ENCODE measurements at places on chromosomes 1 and 21.

DNA sequence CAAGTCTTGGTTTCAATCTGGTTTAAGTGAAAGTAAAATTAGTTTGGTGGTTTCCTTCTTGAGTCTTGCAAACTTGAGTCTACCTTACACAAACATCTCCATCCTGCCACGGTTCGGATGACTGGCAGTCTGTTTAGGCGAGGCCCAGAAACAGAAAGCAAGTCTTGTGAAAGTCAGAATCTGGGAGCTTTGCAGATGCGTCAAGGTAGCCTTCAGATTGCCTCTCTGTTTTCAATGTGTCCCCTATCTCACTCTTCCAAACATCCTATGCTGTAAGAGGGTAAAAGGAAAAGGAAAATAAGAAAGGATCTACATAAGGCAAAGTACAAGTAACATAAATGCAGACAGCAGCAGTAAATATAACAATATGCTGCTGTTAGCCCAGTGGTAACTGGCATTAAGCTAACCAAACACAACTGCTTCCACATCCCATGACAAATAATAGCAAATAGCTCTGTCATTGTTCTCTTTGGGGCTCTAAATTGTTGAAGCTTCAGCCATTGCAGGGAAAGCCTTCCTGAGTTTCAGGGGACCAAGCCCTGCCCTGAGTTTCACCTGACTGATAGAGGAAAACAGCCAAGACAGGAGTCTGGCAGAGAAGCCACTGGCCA lies 26.2 kb upstream of the C1orf105 start:
- peak; percentile 51 for DNase-seq

DNA sequence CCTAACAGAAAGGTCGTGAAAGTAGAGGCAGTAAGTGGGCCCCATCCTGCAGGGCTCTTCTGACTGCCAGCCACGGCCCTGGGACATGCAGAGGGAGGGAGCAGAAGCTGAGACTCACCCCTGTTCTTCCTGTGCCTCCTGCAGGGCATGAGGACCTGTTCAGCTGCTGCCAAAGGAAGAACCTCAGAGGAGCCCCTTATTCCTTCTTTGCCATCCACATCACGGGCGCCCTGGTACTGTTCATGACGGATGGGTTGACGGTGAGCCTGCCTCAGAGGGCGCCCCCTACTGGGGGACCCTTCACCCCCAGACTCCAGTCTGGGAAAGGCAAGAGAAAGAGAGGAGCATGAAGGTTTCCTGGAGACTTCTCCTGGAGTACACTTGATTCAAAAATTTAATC lies 47.1 kb downstream of the ELK4 start:
- no peak for DNase-seq

DNA sequence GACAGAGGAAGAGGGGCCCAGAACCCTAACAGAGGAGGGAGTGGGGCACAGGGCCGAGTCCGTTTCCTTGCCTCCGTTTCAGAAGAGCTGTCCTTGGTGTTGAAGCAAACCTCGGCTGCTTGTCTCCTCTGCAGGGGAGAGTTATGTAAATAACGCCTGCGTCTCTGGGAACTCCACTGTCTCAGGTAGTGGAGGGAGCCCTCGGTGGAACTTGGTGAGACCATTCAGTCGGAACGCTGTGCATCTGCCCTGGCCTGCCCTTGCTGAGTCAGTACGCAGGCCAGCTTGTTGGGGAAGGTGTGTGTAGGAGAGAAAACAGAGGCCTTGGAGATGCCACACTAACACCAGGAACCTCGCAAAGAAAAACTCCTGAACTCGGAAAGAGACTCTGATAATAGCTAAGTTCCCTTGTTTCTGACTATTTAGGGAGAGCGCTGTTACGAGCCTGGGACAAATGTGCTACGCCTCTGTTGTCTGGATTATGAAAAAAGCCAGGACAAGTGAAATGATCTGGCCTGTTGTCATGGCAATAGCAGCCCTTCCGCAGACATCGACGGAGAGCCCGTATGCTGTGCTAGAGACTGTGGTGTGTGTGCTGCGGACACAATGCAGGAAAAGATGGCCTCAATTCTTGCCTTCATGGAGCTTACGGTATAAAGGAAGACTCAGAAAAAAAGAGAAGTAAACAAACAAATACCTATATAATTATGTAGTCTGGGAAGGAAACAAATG lies 94.6 kb upstream of the AKT3 start:
- no peak for DNase-seq

GRCh38 chr1:10374442-10374860 lies 24.4 kb upstream of the PGD start:
- no peak for DNase-seq

DNA sequence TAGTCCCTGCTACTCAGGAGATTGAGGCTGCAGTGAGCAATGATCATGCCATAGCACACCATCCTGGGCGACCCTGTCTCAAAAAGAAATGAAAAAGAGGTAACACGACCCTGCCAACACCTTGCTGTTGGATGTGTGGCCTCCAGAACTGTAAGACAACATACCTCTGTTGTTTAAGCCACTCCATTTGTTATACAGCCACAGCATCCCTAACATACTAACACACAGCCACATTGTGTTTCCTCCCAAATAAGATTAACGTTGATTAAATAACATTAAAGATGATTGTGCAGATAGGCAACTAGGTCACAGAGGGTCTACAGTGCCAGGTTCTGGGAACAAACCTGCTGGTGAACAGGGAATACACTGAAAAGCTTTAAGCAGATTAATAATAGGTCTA lies 170.4 kb downstream of the RERE start:
- no peak for DNase-seq

DNA sequence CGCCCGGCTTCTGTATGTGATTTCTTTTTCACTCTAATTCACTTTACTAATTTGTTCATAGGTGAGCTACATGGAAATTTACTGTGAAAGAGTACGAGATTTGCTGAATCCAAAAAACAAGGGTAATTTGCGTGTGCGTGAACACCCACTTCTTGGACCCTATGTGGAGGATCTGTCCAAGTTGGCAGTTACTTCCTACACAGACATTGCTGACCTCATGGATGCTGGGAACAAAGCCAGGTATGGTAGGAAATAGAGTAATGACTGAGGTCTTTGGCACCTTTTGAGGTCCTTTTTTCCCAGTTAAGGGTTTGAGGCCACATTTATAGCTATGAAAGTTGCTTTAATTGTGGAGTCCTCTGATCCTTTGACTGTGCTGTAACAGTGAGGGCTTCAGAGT lies 56.9 kb downstream of the KIF1B start:
- no peak for DNase-seq

- no peak for DNase-seq
These were observed 6.5 kb downstream of the AGPAT3 start for GRCh38 chr21:43871487-43871886.

- DNase-seq = no peak
These were observed 495.5 kb upstream of the RGS18 start for GRCh38 chr1:191662746-191663145.

GRCh38 chr1:58982259-58982998 lies 198.6 kb upstream of the JUN start:
- DNase-seq = no peak

GRCh38 chr1:185058876-185059275 lies 13.5 kb downstream of the RNF2 start:
- no peak for DNase-seq

- no peak for DNase-seq
These were observed 9.6 kb upstream of the POU2F1 start for GRCh38 chr1:167210966-167211674.

GRCh38 chr1:233473549-233474204 lies 140.2 kb upstream of the KCNK1 start:
- no peak for DNase-seq

DNA sequence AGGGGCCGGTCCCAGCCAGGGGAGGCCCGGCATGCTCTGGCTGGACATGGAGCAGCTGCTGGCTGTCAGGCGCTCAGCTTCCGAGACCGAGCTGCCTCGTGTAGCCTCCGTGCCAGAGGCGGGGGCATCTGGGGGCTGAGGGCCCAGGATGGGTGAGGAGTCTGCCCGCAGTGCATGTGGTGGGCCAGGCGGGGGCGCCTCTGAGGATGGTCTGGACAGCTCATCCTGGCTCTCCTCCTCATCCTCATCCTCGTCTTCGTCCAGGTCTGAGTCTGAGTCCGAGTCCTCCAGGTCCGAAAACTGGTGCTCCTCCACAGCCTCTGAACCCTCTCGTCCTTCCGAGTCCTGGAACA lies 28.9 kb upstream of the EDN2 start:
- DNase-seq = peak; percentile 22

DNA sequence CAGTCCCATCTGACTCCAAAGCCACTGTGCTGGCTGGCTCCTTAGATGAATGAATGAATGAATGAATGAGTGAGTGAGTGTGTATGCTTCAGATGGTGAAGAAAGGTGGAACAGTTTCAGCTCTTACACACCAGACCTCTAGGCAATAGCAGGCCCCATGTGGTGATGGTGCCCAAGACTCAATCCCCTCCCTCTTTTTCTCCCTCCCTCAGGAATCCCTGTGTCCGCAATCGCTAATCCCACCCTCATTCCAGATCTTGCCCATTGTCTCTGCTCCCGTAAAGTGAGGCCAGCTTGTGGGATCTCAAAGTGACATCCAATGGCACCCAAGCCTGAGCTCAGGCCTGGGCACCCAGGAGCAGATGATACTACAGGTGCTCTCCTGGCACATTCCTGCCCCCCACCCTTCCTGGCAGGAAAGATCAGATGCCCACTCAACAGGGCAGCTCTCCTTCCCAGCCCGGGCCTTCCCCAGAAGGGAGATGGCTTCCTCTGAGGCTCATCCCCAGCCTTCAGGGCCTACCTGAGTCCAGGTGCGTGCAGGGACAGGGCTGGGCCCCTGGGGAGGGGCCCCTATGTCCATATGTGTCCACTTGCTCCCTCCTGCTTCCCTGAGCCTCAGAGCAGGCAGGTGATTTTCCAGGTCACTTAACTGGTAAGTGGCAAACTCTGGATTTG lies 106.4 kb downstream of the HMGB4 start:
- DNase-seq = no peak

DNA sequence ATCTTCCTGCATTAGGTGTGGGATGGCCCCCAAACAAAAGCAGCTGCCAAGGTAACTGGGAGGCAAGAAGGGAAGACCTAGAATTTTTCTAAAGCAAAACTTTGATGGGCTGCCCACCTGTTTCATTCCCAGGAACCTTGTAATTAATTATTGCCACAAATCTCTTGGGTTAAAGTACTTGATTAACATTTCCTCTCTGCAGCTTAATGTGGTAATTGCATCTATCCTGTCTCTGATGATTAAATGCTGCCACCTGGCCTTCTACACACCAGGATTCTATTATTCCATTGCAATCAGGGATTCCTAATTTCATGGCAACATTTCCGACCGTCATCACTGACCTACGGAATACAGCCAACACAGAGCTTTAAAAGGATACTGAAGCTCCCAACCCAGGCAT lies 68.3 kb upstream of the RC3H1 start:
- DNase-seq = no peak

- DNase-seq = no peak
These were observed 275.0 kb downstream of the GRIK3 start for GRCh38 chr1:36759355-36759754.

DNA sequence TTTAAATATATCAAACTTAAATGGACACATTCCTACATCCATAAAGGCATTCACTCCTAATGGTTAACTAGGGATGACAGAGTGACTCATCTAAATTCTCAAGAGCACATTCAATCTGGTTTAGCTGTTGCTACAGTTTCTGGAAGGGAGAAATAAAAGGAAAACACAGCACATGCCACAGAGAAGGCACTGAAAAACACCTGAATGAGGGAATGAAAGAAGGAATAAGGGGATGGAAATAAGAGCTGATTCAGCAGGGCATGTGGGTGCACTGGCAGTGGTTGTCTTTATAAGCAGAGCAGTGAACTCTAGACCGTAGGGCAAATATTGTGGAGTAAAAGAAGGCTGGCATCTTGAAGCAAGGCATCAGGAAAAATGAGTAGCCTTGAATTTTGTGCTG lies 79.3 kb downstream of the LHX4 start:
- no peak for DNase-seq

DNA sequence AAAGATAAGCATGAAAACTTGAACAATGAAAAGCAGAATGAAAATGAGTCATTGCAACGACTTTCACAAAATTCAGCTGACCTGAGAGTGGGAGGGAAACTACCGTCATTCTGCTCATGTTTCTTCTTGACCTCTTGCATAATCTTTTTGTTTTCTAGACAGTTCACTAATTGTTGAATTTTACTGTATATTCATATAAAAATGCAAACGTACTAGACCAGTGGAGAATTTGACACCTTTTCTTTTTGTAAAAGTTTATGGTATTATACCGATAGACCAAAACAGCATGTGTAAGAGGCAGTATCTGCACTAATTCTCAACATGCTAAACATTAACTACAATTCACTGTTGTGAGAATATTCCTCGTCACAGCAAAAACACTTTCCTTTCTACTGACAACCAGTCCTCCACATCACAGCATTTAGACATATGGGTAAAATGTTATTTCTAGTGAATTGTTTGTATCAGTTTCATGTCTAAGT lies 137.8 kb downstream of the GREM2 start:
- DNase-seq = no peak

DNA sequence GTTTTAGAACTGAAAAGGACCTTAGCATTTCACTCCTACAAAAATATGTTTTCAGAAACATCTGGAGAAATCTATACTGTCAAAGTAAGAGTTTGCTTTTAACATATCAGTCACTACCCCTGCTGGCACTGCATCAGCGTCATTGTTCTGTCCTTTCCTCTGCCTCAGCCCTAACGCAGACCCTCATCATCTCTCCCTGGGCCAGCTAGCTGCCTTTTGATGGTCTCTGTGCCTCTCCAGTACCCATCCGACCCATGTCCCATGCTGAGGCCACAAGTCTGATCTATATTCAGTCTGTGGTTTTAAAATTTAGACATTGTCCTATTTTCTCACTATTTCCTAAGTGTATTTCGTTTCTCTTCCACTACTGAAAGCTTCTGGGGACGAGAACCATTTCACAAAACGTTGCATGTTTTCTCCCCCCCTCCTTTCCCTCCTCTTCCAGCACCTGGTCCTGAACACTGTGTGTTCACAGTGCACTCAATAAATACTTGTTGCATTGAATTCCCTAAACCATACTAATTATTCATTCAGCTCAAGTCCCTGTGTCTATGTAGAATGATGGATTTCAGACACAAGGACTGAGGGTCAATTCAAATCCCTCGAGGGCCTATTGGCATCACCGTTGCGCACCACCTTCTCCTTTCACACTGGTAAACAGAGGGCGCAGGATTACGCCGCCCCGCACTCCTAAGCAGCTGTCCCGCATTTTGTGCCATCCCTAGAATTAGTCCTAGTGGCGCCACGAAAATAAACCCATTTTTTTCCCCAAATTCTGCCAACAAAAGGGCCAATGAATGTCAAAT lies 53.4 kb downstream of the CD2 start:
- DNase-seq = no peak

- DNase-seq = no peak
These were observed 66.3 kb downstream of the LMO4 start for GRCh38 chr1:87394982-87395381.

- DNase-seq = no peak
These were observed 488.1 kb upstream of the PRMT6 start for GRCh38 chr1:106568201-106568974.

- no peak for DNase-seq
These were observed 25.8 kb downstream of the KCNN3 start for GRCh38 chr1:154844297-154844681.

DNA sequence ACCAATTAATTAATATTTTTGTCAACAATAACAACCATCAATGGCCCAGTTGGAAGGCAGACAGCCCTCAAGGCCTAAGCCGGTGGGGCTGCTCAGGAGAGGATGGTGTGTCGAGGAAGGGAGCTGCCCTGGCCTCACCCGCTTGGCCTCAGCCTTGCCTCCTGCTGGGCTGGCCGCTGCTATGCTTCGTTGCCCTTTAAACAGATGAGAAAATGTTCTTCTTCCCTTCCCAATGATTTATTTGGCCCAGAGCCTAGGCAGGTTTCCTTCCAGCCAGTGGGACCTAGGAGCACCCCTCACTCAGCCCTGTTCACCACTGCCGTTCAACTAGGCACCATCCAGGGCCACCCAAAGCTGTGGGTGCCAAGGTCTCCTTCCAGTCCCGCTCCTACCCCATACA lies 3.1 kb upstream of the ADGRB2 start:
- no peak for DNase-seq
